Cardiac fibroblast (primary cell): ENCODE measurements at places on chromosomes 13 and 19.
A peak's percentile ranks its signal among the peaks of the same experiment; 100 is the strongest.

- DNase-seq = no peak
Measured at GRCh38 chr13:39016087-39016486, 21.8 kb downstream of the PROSER1 start.

DNA sequence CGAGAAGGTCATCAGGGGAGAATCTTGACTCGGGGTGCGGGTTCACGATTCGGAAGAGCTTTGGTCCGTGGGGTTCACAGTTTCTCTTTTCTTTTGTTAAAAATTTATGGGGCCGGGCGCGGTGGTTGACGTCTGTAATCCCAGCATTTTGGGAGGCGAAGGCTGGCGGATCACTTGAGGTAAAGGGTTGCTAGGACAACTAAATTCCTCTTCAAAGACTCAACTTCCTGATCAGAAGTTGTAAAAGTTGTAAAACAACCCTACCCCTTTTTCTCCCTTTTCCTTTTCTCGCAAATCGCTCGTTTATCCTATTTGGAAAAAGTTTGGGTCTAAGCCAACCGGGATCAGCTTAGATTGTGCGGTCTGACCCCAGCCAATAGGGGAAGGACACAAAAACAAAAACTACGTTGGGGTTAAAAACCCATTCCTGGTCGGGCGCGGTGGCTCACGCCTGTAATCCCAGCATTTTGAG, 673 bp downstream of the ZNF486 start:
- peak; percentile 73 for DNase-seq

DNA sequence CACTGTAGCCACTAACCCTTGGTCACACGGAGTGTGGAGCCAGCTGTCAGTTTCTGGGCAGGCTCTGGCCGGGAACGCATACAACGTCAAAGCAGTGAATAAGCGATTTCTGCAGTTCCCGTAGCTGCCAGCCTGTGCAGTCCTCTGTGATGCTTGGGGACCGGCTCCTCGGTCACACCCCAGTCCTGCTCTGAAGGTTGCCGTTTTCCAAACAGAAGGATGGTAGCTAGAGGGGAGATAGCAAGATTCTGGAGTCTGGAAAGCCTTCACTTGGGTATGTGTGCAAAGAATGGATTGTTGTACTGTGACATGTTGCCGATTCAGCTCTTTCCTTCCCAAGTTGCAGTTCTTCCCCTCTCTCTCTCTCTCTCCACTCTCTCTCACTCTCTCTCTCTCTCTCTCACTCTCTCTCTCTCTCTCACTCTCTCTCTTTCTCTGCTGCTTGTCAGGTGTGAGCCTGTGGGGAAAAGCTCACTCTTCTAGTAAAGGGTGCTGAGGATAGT, 38.7 kb upstream of the C1QTNF9 start:
- peak; percentile 54 for DNase-seq

DNA sequence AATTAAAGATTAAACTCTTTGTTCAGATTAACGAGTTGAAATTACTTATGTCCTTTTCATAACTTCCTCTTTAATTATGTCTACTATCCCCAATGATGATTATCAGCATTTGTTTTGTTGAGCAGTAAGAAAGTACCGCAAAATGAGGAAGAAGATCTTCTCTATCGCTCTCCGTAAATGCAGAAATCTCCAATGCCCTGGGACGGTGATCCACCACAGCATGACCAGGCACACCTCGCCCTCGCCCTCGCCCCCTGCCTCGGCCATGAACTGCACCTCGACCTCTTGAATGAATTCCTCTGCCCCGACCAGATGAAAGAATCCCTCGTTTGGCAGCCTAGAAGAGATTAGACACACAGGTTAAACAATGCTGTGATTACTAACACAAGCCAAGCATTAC, 69.1 kb downstream of the RBM26 start:
- DNase-seq = no peak
